Left lung (tissue), 14 donors: ENCODE measurements at places on chromosomes 1 and 21. TPM values are rescaled to one million over a fixed set of nuclear protein-coding genes. Genes with fewer than 3 reads are reported as not detected.

The FCGR3A gene
- polyA plus RNA-seq: 2.8 TPM

The SPRR1B gene
- not detected for polyA plus RNA-seq

The KANK4 gene
- polyA plus RNA-seq: 13.1 TPM

DNA sequence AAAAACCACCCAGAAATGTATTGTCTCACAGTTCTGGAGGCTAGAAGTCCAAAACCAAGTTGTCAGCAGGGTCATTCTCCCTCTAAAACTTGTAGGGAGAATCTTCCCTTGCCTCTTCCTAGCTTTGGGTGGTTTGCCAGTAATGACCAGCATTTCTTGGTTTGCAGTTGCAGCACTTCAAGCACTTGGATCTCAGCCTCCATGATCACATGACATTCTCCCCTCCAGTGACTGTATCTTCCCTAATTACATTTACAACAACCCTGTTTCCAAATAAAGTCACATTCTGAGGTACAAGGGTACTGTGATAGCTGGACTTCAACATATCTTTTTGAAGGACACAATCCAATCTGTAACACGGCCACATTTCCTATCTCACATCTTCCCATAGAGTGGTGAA lies 37.2 kb downstream of the EVI5 start:
- no peaks in the 10 kb centered on the region for H3K4me1 ChIP-seq
- no peak overlapping the region for H3K27ac ChIP-seq
- H3K4me3 ChIP-seq: no peak overlapping the region
- peak; percentile 19 for DNase-seq

- no peak for DNase-seq
- no peaks in the 10 kb centered on the region for H3K36me3 ChIP-seq
- H3K4me1 ChIP-seq: no peaks in the 10 kb centered on the region
- H3K27me3 ChIP-seq: no peaks in the 10 kb centered on the region
Measured at GRCh38 chr1:193558491-193559028, 372.1 kb upstream of the B3GALT2 start.

- H3K36me3 ChIP-seq: no peaks in the 10 kb centered on the region
- DNase-seq: no peak
- H3K4me3 ChIP-seq: no peak overlapping the region
- H3K27ac ChIP-seq: no peak overlapping the region
Measured at GRCh38 chr1:20413776-20414140, 72.3 kb downstream of the CAMK2N1 start.

DNA sequence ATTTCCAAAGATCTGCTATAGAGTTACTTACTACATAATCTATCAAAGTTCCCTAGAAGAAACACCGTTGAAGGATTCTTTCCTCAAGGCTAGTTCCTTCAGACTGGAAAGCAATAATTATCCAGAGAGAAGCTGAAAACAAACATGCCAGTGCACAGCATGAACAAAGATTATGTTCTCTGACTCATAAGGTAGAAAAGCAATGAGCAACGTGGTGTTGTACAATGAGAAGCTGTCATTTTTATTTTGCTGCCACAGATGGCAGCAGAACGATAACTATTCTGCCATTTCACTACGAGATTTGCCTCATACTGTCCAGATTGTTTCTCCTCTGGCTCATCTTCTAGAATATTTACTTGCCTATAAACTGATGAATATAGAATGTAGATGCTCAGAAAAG lies 10.7 kb downstream of the EXTL2 start:
- no peaks in the 10 kb centered on the region for H3K4me1 ChIP-seq
- no peaks in the 10 kb centered on the region for H3K36me3 ChIP-seq
- DNase-seq: no peak

- no peak overlapping the region for H3K27ac ChIP-seq
- H3K4me3 ChIP-seq: no peak overlapping the region
- no peaks in the 10 kb centered on the region for H3K27me3 ChIP-seq
- no peaks in the 10 kb centered on the region for H3K4me1 ChIP-seq
- DNase-seq: no peak
Measured at GRCh38 chr1:229388897-229389580, 44.9 kb downstream of the ACTA1 start.

The CFH gene
- polyA plus RNA-seq: 30.8 TPM

DNA sequence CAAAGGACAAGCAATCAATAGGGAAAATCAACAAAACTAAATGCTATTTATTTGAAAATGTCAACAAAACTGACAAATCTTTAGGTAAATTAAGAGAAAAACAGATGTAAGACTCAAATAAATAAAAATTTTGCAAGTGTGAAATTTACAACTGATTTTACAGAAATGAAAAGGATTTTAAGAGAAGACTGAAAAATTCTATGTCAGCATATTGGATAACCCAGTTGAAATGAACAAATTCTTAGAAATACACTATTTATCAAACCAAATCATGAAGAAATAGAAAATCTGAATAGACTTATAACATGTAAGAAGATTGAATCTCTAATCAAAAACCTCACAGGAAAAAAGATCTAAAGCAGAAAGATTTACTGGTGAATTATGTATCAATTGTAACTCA lies 7.6 kb upstream of the SPRR2F start:
- no peak overlapping the region for H3K4me3 ChIP-seq
- no peaks in the 10 kb centered on the region for H3K36me3 ChIP-seq

DNA sequence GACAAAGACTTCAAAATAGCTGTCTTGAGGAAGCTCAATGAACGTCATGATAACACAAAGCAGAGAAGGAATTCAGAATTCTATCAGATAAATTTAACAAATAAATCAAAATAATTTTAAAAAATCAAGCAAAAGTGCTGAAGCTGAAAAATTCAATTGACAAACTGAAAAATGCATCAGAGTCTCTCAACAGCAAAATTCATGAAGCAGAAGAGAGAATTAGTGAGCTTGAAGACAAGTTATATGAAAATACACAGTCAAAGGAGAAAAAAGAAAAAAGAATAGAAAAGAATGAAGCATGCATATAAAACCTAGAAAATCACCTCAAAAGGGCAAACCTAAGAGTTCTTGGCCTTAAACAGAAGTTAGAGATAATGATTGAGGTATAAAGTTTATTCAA lies 21.0 kb upstream of the UHMK1 start:
- no peak for DNase-seq
- no peaks in the 10 kb centered on the region for H3K4me1 ChIP-seq

- no peak overlapping the region for H3K4me3 ChIP-seq
- H3K36me3 ChIP-seq: no peaks in the 10 kb centered on the region
- H3K27ac ChIP-seq: no peak overlapping the region
- DNase-seq: no peak
- no peaks in the 10 kb centered on the region for H3K4me1 ChIP-seq
Measured at GRCh38 chr1:232853994-232854797, 49.0 kb downstream of the MAP10 start.

GRCh38 chr1:199124351-199124750 lies 485.5 kb downstream of the PTPRC start:
- H3K4me3 ChIP-seq: no peak overlapping the region
- no peak overlapping the region for H3K27ac ChIP-seq
- H3K36me3 ChIP-seq: no peaks in the 10 kb centered on the region
- H3K27me3 ChIP-seq: no peaks in the 10 kb centered on the region
- no peak for DNase-seq
- no peaks in the 10 kb centered on the region for H3K4me1 ChIP-seq

The CLCNKA gene
- polyA plus RNA-seq: 1.1 TPM

DNA sequence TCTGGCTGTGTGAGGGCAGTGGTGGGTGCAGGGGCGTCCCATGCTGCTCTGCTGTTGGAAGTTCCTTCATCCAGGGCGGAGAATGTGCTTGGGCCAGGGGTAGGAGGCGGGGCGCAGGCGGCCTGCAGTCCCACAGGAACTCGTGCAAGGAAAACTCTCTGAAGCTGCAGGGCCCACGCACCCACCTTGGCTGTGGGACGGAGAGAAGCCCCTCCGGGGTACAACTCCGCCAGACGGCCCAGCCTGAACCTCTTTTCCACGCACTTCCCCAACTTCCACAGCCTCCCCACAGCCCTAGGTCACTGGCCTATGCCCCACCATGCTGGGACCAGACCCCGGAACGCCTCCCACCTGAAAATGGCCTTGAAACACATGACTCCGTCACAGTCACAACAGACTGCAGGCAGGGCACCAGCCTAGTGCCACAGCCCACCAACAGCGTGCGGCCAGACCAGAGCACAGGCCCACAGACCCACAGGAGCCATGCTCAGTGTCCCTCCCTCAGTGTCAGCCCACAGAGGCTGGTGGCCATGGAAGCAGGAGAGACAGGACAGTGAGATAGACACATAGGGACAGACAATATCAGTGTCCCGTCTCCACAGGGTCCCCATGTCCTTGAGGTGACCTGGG lies 47.8 kb downstream of the WNT9A start:
- no peak overlapping the region for H3K27ac ChIP-seq
- H3K36me3 ChIP-seq: no peaks in the 10 kb centered on the region
- no peaks in the 10 kb centered on the region for H3K4me1 ChIP-seq
- no peak overlapping the region for H3K4me3 ChIP-seq
- H3K27me3 ChIP-seq: no peaks in the 10 kb centered on the region

- no peak overlapping the region for H3K4me3 ChIP-seq
- no peaks in the 10 kb centered on the region for H3K4me1 ChIP-seq
- no peak for DNase-seq
- no peaks in the 10 kb centered on the region for H3K27me3 ChIP-seq
Measured at GRCh38 chr1:152179566-152179965, 20.5 kb upstream of the RPTN start.
